ENCODE measurements at places on chromosomes 5 and 9.
A peak's percentile ranks its signal among the peaks of the same experiment; 100 is the strongest.

- DNase-seq = no peak
Measured at GRCh38 chr9:133713150-133713959, 24.8 kb downstream of the SARDH start.

- DNase-seq = no peak
Measured at GRCh38 chr9:18890372-18890771, 142.6 kb downstream of the SAXO1 start.

DNA sequence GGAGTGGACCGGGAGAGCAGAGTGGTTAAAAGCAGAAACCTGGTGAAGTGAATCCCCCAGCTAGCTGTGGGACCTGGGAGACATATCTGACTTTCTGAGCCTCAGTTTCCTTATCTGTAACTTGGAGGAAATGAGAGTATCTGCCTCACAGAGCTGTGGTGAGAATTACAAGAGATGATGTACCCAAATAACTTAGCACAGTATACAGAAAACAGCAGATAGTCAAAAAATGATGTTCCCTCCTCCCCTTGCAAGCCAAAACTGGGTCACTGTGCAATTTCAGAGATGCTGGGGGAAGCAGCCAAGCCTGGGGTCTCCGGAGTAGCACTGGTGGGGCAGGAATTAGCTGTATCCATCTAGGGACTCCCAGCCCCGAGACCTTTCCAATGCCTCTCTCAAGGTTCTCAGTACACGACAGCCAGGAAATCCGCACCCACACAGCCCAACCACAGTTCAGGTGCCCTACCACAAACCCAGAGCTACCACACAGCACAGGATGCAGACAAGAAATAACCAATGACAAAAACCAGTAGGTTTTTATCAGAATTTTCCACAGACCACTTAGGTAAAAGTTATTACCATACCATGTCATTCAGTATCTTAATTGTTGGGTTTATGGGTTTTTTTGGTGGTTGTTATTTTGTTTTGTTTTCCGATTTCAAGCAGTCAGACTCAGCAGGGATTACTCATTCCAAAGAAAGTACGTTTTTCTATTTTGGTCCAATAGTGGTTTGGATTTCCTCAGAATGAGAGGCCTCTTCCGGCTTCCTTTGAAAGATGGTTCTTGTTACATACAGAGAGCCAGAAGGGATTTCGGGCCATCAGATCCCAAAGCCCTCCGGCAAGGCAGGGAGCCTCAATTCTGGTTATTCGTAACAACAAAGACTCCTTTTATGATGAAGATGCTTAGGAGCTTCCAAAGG, 4.9 kb upstream of the HRH2 start:
- no peak for DNase-seq

- DNase-seq = no peak
Measured at GRCh38 chr5:73233053-73233460, 60.1 kb downstream of the TMEM174 start.

DNA sequence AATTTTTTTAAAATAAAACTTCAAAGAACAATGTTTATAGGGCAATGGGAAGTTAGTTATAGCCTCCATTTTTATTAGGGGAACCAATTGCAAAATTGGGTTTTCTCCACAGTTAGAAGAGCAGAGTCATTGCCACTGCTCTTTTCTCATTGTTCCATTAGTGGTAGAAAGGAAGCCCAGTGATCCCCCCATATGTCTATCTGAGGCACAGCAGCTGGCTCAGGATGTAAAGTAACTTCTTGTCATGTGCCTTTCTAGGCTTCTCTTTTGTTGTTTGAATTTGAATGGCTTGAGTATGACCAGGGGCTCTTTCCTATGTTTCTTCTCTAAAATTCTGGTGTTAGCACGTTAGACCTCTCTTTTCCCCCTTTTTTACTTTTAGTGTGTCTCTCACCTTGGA, 61.2 kb downstream of the UBAP1 start:
- DNase-seq = no peak

- no peak for DNase-seq
Measured at GRCh38 chr5:125205601-125206225, 459.3 kb upstream of the ZNF608 start.

DNA sequence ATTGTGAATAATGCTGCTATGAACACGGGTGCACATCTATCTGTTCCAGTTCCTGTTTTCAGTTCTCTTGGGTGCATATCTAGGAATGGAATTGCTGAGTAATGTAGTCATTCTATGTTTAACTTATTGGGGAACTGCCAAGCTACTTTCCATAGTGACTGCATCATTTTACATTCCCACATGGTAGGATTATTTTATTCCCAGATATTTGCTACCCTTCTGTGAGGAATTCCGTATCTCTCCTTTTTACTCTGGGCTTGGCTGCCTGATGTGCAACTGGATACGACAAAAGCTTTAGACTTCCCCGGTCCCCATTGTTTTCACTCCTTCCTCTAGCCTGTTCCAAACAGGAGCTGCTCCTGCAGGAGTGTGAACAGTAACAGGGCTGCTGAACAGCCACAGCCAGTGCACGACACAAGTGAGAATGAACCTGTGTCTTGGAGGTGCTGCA, 7.2 kb downstream of the TAS2R1 start:
- DNase-seq = no peak

DNA sequence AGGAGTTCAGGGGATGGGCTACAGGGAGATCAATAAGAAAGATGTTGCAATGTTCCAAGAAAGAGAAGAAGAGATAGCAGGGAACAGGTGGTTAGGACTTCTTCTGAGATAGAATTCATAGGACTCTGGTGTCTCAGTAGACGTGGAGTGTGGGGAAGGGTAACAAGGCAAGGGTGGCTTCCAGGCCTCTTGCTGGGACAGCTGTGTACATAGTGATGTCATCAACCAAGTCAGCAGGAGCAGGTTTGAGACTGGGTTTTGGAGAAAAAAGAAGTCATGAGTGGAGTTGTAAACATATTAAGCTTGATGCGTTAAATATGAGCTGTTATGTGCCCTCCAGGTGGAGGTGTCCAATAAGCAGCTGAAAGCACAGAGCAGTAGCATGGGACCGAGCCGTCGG, 211.8 kb upstream of the RASEF start:
- no peak for DNase-seq

- no peak for DNase-seq
Measured at GRCh38 chr5:166595274-166595951, 1696.0 kb upstream of the WWC1 start.

DNA sequence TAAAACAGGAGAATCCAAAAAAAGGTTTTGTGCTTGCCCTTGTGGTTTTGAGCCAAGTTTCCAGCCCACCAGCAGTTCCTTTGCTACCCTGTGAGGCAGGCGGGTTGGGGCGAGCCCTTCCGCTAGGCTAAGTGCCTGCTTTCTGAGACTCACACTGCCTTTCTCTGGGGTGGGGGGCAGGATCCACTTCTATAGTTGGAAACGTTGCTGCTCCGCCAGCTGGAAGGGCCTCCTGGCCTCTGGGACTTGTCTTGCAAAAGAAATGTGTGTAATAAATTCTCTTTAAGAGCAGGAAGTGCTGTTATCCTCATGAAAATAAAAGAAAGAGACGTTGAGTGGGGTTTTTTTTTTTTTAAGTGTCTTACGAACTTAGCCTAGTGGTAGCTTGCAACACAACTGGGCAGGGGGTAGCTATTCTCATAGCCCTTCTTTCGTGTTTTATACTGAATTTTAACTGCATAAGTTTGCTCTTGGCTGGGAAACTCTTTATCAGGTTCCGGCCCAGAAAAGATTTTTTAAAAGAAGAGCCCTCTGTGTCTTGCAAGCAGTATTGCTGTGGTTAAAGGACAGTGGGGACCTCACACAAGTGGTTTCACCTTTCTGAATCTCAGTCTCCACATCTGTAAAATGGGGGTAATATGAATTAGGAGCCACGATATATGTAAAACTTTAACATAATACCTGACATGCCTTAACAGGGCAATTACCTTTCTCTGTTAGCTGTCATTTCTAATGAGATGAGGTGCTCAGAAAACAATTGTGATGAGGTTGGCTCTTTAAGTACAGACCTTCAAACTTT, 19.8 kb downstream of the JADE2 start:
- DNase-seq = no peak

DNA sequence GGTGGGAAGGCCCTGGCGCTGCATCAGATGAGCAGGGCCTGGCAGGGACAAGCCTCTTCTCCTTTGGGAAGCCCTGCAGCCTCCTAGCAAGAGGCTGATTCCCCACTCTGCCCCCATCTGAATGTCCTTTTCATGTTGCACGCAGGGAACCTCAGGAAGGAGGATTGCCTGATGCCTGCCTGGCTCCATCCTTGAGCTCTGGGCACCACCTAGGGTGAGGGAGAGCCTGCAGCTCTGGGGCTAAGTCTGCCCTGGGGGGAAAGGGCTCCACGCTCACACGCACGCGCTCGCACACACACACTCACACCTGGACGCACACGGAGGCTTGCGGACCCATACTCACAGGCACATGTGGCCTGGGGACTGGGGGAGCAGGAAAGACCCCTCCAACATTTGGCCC, 86.6 kb downstream of the LMX1B start:
- no peak for DNase-seq

DNA sequence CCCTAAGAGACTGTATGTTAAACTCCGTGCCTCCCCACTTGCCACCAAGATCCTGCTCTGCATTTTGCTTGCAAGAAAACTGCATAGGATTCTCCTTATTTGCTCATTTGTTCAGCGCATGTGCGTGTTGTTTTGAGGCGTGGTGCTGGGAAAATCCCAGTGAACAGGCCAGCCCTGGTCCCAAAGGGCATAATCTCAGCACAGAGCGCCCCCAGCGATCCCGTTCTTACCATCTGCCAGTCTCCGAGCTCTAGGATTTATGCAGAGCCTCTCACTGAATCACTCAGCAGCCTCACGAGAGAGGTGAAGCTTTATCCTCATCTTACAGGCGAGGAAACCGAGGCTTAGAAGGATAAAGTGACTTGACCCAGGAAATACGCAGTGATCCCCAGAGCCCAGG, 11.5 kb downstream of the PRRX2 start:
- DNase-seq = no peak

- no peak for DNase-seq
Measured at GRCh38 chr9:18493451-18493993, 19.6 kb downstream of the ADAMTSL1 start.

DNA sequence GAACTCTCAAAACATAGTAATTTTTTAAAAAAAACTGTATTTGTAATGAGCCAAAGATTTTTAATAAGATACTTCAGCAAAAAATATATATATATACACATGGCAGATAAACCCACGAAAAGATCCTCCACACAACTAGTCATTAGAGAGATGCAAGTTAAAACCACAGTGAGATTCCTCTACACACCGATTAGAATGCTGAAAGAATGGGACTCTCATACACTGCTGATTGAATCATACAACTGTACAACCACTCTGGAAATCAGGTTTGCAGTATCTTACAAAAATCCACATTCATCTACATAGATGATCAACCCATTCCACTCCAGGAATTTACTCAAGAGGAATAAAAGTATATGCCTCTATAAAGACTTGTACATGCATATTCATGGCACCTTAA, 43.7 kb downstream of the RASEF start:
- no peak for DNase-seq

DNA sequence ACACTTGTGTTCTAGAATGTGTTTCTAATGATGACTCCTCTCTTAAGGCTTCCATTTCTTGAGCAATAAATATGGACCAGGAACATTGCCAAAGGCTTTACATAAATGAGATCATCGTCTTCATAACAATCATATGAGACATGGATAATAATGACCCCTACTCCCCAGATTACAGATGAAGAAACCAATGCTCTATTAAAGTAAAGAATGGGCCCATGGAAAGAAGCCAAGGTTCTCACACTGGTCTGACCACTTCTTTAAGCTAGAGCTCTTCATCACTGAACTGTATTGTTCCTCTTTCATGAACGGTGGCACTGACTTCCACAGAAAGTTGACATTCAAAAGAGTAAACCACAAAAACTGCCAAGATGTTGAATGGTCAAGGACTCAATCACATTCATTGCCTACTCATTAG, 65.3 kb downstream of the MARCHF3 start:
- no peak for DNase-seq

GRCh38 chr9:131015876-131016397, 7.0 kb downstream of the LAMC3 start:
- no peak for DNase-seq

DNA sequence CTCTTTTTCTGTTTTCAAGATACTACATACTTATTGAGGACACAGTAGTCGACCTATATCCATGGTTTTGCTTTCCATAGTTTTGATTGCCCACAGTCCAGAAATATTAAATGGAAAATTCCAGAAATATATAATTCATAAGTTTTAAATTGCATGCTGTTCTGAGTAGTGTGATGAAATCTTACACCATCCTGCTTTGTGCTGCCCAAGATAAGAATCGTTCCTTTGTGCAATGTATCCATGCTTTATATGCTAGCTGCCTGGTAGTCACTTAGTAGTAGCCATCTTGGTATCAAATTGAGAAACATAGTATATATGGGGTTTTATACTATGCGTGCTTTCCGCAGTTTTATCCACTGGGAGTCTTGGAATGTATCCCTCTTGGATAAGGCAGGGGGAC, 59.0 kb downstream of the CWC27 start:
- no peak for DNase-seq

DNA sequence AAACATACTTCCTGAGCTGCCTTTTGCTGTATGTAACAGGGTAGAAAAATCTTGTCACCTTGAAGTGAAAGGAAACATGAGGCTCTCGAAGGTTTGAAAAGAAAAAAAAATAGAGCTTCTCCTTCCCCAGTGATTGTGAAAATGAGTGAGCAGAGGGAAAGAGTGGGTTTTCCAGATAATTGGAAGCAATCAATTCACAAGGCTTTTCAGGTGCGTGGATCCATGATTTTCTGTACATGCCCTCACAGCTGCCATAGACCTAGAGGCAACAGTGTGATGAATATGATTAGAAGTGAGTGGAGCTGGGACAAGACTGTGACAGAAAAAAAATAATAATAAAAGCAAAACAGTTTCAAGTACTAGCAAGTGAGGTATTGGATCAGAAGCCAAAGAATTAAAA, 1422.5 kb upstream of the CDH6 start:
- DNase-seq = no peak

- no peak for DNase-seq
Measured at GRCh38 chr5:83467371-83468035, 4.0 kb upstream of the VCAN start.

- peak; percentile 79 for DNase-seq
Measured at GRCh38 chr9:135499326-135500070, 984 bp upstream of the MRPS2 start.

DNA sequence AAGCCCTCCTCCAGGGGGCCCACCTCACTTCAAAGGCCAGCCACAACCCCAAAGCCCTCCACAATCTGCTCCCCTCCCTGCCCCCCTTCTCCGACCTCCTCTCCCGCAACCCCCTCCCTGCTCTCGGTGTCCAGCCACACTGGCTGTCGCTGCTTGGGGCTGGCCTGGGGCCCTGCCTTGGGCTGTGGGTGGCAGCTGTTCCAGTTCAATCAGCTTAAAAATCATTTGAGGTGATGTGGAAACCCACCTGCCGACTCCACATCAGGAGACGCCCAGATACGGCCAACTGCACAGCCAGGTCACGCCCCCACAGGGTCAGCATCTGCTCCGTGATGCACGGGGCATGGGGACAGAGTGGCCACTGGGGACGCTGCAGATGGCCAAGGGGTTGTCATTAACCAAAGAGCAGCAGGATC, 107.0 kb upstream of the MVB12B start:
- no peak for DNase-seq

DNA sequence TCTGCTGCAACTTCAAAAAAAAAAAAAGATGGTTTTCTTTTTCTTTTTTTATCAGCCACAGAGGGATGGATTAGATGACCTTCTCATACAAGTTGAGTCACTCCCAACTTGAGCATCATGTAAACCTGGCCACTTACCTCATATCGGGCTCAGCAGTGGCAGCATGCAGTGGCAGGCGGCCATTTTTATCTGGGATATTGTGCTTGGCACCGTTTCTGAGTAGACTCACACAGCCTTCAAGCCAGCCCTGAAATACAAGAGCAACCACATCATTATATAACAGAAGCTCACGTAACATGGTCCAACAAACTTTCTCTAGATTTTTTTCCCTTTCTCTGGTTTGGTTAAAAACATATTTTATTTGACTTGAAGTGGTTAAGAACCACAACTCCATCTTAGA, 62.6 kb downstream of the ANKRD55 start:
- no peak for DNase-seq
